Right cardiac atrium (tissue), 5 donors: ENCODE measurements at places on chromosomes 7 and 10. TPM values are rescaled to one million over a fixed set of nuclear protein-coding genes. Genes with fewer than 3 reads are reported as not detected.

Gene AKR1D1
- polyA plus RNA-seq: not detected

Gene IL6
- polyA plus RNA-seq: 17.2 TPM

Gene ADO
- polyA plus RNA-seq: 12.7 TPM

Gene TMEM236
- 0.27 TPM for polyA plus RNA-seq

Gene INSYN2A
- 0.02 TPM for polyA plus RNA-seq

Gene ARHGAP22
- polyA plus RNA-seq: 1.4 TPM

Gene TRIM73
- polyA plus RNA-seq: 1.0 TPM

Gene ASAH2B
- polyA plus RNA-seq: 2.2 TPM

Gene EVX1
- 0.05 TPM for polyA plus RNA-seq

Gene OGDHL
- 8.0 TPM for polyA plus RNA-seq

Gene AKR1E2
- 3.1 TPM for polyA plus RNA-seq

Gene PNLIPRP3
- polyA plus RNA-seq: not detected

Gene NXPH1
- polyA plus RNA-seq: not detected

Gene SLC16A12
- 2.7 TPM for polyA plus RNA-seq

Gene BNIP3
- polyA plus RNA-seq: 64.8 TPM

Gene SYNPO2L
- 191 TPM for polyA plus RNA-seq

Gene C10orf120
- polyA plus RNA-seq: not detected

Gene EBLN1
- polyA plus RNA-seq: not detected

Gene ZP3
- 0.77 TPM for polyA plus RNA-seq

Gene SYT15B
- polyA plus RNA-seq: 0.81 TPM

Gene NCOA4
- 93.7 TPM for polyA plus RNA-seq

Gene HDAC9
- 5.5 TPM for polyA plus RNA-seq

Gene PPP1R3C
- 146 TPM for polyA plus RNA-seq

Gene AZGP1
- polyA plus RNA-seq: 17.0 TPM

Gene ZNF398
- polyA plus RNA-seq: 2.5 TPM
